ENCODE measurements at places on chromosomes 16 and 17.

GRCh38 chr17:21269394-21269793 is 15.1 kb upstream of the MAP2K3 start:
- no peak for DNase-seq

DNA sequence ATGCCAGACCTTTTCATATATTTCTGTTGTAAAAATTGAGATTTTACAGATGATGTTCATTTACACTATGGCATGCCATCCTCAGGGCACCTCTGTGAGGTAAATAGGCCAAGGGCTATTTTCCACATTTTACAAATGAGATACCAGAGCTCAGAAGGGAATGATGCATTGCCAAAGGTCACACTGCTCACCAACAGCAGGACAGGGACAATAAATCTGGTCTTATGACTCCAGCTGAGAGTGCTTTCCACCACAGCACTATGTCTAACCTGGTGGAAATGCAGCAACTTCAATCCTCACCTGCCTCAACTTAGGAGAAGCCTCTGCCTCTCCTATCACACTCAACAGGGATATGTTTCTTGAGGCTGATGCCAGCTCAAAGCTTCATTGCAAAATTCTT is 40.6 kb downstream of the GRIN2A start:
- no peak for DNase-seq

- no peak for DNase-seq
Measured at GRCh38 chr17:56099649-56100048, 53.6 kb upstream of the ANKFN1 start.

DNA sequence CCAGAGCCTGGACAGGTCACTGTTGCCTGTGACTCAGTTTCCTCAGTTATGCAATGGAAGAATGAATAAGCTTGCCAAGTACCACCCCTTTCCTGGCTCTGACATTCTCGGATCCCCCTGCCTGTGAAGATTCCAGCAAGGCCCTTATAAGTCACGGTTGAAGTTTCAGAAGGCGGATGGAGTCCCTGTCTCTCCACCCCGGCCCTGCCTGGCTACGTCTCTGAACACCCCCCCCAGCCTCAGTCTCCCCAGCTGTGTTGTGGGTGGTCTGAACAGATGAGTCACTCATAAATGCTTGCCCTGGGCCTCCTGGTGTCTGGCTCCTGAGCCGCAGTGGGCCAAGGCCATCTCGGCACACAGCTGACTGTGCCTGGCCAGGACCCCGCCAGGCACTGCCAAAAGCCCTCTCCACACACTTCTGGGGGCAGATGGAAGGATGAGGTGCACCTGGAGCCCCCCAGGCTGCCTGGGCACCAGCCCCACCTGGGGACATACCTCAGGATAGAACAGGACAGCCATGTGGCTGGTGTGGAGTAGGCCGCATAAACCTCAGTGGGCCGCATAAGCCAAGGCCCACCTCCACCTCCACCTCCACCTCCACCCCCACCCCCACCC is 15.4 kb downstream of the VASN start:
- DNase-seq, result no peak

DNA sequence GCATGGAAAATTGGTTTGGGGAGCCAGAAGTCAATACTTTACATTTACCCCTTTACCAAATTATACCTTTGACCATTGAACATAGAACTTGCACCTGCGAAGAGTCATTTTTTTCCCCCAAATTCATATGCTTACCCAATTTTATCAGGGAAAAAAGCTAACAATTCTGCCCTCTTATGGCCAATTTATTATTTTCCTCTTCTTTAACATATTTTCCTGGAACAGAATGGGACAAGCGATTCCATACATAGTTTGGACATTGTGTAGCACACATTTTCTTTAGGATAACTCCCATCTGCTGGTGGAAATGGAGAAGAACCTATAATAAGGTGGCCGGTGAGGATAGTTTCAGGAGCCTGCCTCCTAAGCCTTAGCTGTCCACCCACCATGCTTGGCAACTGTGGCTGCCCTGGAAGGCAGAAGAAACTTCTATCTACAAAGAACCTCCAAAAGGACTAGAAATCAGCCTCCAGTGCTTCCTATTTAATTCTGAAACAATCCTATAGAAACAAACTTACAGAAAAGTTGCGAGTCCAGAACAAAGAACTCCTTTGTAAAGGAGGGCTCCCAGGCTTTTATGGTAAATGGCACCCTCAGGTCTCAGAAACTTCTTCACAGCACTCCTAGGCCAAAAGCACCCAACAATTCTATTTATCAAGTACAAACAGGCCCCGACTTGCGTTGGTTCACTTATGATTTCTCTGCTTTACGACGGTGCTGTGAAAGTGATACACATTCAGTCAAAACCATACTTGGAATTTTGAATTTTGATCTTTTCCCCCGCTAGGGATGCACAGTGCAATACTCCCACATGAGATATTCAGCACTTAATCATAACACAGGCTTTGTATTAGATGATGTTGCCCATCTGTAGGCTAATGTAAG is 64.1 kb upstream of the CACNG4 start:
- DNase-seq, result no peak

GRCh38 chr16:62404842-62405611 is 368.8 kb upstream of the CDH8 start:
- DNase-seq, result no peak

DNA sequence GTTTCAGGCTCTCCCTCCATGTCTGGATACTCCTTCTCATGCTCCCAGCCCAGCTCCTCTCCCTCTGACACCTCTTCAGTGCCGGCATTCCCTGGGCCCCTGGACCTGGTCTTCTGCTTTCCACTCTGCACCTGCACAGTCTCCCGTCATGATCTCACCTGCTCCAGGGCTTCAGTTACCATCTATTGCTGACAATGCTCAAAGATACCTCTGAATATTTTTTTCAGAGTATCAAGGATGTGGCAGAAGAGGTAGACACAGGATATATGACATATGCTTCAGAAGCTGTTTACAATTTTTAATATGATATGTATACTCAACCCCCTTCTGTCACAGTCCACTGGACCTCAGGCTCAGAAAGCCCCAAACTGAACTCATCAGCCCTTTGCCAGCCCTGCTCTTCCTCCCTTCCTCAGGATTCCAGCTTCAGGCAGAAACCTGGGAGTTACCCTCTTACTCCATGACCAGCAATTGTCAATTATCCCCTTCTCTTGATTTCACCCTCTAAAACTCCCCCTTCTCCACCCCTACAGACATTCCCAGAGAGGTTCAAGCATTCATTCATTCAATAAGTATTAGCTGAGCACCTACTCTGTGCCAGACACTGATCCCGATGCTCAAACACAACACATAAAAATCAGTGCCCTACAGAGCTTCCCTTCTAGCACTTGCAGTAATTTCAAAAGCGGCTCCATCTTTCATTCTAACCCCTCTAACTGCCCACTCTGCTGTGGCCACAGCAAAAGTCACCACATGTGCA is 7.8 kb upstream of the MLLT6 start:
- no peak for DNase-seq

DNA sequence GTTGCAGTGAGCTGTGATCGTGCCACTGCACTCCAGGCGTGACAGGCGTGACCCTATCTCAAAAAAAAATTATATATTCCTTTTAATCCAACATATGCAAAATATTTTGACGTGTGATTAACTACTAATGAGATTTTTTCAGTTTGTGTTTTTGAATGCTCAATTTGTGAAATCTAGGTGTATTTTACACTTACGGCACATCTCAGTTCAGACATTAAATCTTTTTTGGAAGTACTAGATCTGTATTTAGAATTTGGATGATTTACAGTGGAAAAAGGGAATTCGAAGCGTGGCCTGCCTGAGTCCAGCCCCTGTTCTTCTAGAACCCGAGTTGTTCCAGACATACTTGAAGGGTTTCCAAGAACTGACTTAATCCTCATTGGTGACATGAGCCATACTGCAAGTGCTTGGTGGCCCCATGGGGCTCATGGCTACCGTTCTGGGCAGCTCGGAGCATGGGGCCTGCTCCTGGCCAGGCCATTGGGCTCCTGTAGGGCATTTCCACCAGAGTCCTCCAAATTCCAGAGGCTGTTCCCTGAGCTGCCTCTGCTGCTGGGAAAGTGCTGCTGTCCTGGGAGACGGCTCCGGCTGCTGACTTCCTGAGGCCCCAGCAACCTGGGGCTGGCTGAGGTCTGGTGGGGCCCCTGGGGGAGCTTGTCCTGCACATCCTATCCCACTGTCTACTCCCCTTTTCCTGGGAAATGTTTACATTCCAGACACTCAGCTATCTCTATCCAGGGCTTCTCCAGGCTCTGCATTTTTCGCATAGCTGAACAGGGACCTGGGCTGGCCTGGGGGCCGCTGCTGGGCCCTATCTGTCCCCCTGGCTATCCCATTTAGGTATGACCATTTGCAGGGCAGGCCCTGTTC is 27.2 kb downstream of the LLGL2 start:
- no peak for DNase-seq

DNA sequence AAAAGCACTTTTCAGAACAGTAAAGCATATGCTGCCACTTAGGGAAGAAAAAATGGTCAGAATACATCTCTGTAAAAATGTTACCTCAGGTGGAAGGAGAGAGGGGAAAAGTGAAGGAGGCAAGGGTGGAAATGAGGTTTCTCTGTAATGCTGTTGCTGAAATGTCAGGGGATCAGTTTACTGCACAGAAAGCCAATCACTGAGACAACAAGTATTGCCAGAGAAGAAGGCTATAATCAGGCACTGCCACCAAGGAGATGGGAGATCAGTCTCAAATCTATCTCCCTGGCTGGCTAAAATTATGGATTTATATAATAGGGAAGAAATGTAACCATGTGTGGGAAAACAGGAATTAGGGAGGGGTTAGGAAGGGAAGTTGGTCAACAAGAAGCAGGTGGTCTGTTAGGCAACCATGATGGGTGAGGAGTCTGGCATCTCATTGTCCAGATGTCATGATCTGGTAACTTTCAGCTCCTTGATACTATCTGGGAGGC is 27.7 kb upstream of the GUCY2D start:
- DNase-seq, result no peak

GRCh38 chr17:79393358-79394052 is 217.3 kb downstream of the RBFOX3 start:
- DNase-seq, result no peak

GRCh38 chr16:58012481-58012880 is 11.3 kb downstream of the USB1 start:
- no peak for DNase-seq

DNA sequence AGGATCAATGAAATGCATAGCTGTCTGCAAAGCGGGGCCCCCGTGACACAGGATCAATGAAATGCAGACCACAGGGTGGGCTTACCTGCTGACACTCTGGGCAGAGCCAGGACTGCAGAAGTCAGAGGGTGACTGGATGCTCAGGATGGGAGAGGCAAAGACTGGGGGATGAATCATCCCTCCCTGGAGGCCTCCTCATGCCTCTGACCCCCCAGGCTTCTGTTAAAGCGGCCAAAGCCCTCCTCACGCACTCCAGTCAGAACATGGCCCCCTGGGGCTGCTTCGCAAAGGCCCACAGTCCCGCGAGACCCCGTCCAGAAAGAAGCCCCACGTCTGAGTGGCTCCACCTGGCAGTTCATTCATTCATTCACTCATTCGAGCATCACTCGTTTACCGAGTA is 38.4 kb upstream of the FOXF1 start:
- DNase-seq, result no peak

- DNase-seq, result no peak
Measured at GRCh38 chr16:86167061-86167460, 268.1 kb downstream of the IRF8 start.

GRCh38 chr16:12637002-12637401 is 166.7 kb downstream of the CPPED1 start:
- no peak for DNase-seq

DNA sequence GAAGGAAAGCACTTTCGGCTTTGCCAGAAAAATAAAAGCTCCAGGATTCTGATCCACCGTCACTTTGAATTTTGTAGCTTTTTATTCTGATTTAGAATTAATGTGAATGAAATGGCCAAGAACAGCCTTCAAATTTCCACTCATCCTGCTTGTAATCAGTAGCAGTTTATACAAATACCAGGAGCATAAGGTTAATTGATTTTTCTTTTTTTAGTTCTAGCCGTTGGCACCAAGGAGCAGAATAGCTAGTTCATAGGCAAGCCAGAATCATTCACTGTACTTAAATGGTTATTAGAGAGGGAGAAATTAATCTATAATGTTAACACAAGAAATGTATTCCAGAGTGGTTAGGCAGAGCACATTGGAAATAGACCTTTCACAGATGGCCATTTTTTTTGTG is 41.1 kb upstream of the CACNG5 start:
- no peak for DNase-seq

DNA sequence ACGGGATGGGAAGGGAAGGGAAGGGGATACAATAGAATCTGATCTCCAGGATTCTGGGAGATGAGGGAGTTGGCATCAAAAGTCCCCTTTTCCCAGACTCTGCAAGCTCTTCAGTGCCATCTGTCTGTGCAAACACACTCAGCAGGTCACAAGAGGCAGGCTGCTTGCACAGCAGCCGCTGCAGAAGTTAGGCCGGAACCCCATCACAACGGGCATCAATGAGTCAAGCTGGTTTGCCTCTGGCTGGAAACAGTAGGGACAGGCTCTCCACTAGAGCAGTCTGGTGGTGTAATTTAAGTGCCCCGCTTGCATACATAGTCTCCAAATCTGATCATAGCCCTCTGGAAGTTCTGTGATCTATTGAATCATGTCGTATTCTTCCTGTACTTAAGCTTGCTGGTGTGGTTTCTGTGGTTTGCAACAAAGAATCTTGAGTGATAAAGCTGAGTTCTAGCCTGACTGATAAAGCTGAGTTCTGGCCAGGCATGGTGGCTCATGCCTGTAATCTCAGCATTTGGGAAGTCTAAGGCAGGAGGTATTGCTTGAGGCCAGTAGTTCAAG is 33.7 kb upstream of the KDM8 start:
- peak; percentile 37 for DNase-seq

- no peak for DNase-seq
Measured at GRCh38 chr16:77043076-77043475, 147.9 kb upstream of the MON1B start.

DNA sequence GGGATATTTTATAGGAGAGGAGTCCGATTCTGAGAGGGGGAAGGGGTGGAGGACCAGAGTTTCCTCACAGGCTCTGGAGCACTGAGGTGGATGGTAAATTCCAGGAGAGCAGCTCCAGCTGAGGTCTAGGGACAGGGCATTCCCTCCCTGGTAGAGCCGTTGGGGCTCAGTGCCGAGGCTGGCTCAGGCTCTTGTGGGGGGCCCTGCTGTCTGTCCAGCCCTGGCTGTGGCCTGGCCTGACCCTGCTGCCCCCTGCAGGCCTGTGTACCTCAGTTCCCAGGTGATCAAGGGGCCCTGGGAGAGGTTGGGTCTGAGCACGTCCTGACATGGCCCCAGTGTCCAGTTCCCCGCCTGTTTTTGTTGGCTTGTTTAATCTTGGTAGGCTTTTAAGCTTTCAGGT is 16.8 kb downstream of the ZNF750 start:
- no peak for DNase-seq

GRCh38 chr16:65342231-65342866 is 220.5 kb upstream of the CDH11 start:
- DNase-seq, result no peak

- DNase-seq, result no peak
Measured at GRCh38 chr16:67349172-67349571, 22.6 kb downstream of the LRRC36 start.
